Skeletal muscle cell (primary cell): ENCODE measurements at places on chromosomes 2 and 18.

DNA sequence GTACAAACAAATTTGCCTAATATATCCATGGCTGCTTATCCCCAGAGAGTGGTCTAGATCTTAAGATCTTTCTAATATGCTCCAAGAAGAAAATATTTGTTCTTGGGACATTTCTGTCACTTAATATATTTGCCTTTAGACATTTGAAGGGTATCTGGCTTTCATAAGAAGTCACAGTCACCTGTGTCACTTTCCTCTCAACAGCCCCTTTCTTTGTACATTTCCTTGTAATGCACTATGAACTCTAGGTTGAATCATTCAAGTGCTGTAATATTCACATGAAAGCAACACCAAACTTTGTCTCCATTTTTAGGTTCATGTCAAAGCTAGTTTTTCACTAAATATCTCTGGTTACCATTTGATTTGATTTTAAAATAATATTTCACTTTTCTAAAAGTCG lies 41.4 kb upstream of the NABP1 start:
- DNase-seq = no peak

DNA sequence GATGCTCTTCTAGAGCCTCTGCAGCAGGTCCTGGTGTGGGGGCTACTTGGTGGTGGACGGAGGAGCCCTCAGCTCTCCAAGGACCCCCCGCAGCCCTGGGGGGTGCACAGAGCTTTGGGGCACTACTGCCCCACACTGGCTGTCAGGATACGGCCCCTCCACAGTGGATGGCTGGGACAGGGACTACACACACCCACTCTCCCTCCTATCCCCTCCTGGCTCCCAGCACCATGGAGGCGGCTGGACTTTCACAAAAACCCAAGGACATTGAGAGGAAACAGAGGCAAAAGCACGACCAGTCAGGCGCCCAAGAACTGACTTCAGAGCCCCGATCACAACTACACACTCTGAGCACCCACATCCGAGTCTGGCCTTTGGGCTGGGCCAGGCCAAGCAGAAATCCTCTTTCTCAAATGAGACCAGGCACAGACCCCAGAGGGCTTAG lies 12.6 kb downstream of the GPR35 start:
- DNase-seq = no peak

DNA sequence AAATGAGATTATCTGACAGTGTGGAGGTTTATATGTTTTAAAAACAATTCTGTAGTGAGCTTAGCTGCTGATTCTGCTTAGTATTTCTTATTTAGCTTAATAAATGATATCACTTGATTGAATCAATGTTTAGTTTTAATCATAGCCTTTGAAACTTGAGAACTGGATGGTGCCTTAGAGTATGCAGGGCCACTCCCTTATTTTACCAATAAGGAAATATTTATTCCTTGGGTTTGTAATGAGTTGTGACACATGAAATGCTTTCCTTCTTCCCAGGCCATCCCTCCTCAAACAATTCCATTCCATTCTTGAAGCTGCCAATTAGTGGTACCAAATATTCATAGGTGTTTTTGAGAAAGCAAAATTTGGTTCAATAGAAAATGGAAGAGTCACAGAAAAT lies 183.8 kb upstream of the DCC start:
- DNase-seq = no peak

GRCh38 chr18:74416124-74416523 lies 41.0 kb downstream of the DIPK1C start:
- DNase-seq = no peak

DNA sequence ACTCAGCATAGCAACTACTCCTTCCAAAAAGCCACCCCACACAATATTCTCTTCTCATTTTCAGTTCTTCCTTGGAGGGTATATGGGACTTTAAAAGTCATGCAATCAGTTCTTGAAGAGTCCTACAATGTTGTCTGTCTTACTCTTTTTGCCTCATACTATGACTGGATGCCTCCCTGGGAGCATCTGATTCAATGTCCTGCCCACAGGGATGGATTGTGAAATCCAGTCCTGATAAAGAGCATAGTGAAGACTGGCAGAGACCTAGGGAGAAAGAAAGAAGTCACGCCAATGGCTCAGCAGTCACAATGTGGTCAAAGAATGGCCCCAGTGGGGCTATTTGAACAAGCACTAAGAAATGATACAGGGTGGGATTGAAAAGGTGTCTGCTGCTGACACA lies 155.1 kb upstream of the SERPINE2 start:
- no peak for DNase-seq

DNA sequence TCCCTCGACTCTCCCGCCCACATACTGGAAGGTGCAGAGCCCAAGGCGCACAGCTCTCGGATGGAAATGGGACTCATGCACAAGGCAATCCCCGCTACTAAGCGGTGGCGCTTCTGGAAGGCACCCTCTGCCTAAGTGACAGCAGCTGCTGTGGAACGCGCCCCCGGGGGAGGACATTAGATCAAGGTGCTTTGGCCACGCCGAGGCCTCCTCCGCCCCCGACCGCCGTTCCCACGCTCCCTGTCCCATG lies 202 bp downstream of the MCEE start:
- no peak for DNase-seq

DNA sequence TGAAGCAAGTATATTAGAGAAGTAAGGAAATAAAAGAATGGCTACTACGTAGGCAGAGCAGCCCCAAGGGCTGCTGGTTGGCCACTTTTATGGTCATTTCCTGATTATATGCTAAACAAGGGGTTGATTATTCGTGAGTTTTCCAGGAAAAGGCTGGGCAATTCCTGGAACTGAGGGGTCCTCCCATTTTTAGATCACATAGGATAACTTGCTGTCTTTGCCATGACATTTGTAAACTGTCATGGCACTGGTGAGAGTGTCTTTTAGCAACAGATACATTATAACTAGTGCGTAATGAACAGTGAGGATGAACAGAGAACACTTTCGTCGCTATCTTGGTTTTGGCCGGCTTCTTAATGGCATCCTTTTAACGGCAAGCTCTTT lies 2.6 kb upstream of the UBE2F start:
- no peak for DNase-seq

- DNase-seq = no peak
These were observed 4.1 kb downstream of the ITGA6 start for GRCh38 chr2:172431463-172431862.

DNA sequence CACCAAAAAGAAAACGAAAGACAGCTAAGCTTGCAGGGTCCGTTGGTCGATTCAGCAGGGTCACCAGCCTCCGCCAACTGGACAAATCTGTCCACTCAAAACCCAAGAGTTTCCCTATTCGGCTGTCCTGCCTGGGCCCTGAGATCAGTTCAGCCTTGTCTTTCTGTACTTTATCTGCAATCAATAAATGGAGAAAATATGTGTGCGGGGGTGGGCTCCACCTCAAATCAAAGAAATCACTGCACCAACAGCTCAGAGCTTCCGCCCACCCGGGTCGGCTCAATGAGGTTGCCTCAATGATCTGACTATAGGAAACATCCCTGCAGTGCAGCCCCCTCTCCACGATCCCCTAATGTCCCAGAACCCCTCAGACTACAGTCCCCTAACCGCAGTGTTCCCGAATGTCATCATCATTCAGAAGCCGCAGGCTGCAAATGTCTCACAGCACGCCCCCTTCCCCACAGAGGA lies 447 bp downstream of the GGCX start:
- DNase-seq = no peak

- DNase-seq = no peak
These were observed 941 bp downstream of the EHD3 start for GRCh38 chr2:31234683-31235503.
